ENCODE measurements at places on chromosomes 11 and 22.
A peak's percentile ranks its signal among the peaks of the same experiment; 100 is the strongest.

DNA sequence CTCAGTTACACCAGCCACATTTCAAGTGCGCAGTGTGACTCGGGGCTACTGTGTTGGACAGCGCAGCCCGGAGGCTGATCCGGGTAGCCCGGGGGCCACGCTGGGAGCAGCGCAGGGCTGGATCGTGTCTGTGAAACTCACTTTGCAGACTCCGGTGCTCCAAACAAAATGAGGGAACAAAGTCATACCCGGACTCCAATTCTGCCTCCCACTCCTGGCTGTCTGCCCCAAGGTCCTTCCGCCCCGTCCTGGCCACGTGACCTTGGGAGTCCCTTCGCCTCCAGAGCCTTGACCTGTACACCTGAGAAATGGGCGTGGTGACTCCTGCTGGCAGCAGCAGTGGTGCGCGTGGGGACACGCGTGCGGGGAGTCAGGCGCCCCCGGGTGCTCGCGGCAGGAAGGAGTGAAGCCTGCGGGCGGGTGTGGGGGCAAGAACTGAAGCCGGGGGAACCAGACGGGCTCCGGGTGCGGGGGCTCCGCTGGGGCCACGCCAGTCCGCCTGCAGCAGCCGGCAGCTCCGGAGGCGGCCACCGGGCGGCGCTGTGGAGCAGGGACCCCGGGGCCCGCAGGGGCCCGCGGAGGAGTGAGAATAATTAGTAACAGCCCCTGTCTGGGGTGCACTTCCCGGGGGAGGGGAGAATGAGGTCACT lies 42.4 kb downstream of the KCNJ4 start:
- peak; percentile 58 for DNase-seq

- DNase-seq: no peak
Observed at GRCh38 chr11:128497061-128497775, 90.1 kb downstream of the ETS1 start.

DNA sequence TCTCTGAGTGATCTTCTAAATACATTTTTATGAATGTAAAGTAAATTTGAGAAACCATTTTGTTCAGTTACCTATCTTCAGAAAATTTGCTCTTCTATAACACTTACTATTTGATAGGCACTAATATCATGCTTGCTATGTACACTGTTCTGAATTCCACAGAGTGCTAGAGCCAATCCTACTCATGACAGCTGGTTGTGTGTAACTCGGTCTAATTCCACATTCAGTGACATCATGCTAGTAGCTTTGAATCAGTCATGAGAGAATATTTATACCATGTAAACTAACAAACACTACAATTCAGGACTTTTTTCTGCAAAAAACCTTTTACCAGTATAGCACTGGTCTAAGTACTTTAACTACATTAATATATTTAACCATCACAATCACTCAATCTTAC lies 902.9 kb downstream of the DLG2 start:
- DNase-seq: no peak

DNA sequence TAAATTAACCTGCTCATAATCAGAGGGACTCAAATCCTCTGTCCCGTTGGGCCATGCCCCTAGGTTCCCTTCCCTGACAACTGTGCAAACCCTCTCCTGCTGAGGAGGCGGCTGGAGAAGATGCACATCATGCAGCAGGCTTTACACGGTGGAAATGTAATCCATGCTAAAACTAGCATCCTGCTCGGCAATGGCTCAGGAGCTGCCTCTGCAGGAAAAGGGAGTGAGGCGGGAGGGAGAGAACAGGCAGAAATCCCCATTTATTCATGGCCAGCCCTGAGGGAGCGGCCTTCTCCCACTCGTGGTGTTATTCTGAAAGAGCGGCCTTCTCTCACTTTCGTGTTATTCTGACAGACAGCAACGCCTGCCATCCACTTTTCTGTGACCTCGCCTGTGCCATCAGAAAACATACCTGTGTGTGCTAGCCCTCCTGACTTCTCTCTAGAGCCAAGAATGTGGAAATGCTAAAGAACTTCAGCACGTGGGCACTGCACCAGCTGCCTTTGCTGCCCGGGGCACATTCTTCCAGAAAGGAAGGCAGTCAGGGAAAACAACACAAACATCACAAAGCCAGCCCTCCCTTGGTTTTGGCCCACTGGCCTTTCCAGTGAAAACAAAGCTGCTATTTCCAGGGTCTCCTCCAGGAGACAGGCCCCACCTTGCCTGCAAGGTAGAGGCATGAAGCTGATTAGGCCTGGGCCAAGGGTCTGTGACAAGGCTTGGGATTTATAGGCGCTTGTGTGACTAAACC lies 62.9 kb upstream of the BID start:
- no peak for DNase-seq

DNA sequence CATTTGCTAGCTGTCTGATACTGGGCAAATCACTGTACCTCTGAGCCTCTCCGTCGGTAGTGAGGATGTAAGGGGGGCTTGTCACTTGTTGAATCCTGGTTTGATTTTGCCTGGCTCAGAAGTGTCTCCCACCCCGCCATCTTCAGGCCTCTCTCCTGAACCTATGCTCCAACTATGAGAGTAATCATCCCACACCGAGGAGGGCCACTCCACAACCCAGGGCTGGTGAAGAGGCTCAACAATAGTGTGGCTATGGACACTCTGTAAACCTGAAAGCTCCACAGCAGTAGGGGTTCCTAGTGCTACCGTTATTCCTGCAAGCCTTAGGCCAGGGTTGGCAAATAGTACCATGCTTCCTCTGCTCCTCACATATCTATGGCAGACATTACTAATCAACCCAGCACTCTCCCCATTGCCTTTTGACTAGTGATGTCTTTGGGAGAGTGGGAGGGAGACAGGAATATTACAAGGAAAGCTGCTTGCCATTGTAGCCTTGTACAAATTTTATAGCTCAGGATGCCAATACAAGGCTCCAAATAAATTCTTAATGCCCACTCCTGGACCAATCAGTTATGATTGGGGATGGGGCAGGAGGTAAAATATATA lies 134.0 kb upstream of the TEAD1 start:
- DNase-seq: no peak

- no peak for DNase-seq
Observed at GRCh38 chr11:122157653-122158161, 41.7 kb upstream of the BLID start.

- no peak for DNase-seq
Observed at GRCh38 chr11:1967641-1968225, 20.6 kb downstream of the MRPL23 start.

GRCh38 chr11:5691964-5692361 lies 2.4 kb downstream of the TRIM22 start:
- no peak for DNase-seq

GRCh38 chr11:129440028-129440713 lies 64.5 kb downstream of the BARX2 start:
- DNase-seq: no peak

DNA sequence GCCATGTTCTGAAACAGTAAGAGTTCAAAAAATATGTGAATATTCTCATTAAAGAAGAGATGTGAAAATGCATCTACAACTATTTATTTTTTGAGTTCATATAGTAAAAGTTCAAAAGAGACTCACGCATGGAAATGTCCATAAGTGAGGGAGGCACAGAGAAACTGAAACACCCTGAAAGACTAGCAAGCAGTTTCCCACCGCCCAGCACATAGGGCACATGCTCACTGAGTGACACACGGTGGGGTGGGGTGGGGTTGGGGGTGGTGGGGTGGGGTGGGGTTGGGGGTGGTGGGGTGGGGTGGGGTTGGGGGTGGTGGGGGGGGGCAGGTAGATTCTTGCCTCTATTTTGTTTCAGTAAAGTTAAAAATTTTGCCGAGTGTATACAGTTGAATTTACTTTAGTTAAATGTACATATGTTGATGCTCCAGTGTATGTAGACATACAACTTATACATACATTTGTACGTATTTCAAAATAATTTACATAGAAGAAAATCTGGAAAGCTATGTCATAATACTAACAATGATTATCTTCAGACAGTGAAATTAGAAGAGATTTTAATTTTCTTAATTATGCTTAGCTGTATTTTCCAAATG lies 6.3 kb downstream of the CCDC34 start:
- DNase-seq: no peak

- no peak for DNase-seq
Observed at GRCh38 chr11:130413405-130414106, 14.9 kb downstream of the ADAMTS8 start.

DNA sequence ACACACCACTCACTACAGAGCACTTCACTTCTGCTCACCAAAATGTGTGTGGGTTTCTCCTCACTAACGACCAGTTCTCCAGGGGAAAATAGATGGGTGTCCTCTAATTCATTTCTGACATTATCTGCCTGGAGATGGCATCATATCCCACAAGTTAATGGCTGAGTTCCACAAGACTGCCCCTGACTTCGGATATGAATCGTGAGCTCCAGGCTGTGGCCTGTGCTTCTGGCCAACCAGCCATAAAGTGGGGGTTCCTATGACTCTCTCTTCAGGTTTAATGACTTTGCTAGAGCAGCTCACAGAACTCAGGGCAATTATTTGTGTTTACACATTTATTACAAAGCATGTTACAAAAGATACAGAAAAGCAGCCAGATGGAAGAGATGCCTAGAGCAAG lies 113.0 kb upstream of the SYT13 start:
- no peak for DNase-seq

DNA sequence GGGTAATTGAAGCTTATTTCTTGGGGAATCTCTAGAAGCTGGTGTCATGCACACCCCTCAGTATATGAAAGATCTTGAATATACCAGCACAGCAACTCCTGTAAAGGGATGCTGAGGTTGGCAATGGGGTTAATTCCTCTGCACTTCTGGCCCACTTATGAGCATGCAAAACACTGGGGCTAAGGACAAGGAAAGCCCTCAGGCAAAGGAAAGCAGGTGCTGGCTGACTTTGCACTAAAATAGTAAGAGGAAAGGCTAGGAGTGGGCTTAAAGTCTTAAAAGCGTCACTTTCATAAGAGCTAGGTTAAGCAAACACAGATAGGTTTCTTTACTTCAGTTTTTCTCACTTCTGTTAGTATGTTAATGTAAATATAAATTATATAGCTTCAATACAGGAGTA lies 572.6 kb upstream of the LUZP2 start:
- DNase-seq: no peak

DNA sequence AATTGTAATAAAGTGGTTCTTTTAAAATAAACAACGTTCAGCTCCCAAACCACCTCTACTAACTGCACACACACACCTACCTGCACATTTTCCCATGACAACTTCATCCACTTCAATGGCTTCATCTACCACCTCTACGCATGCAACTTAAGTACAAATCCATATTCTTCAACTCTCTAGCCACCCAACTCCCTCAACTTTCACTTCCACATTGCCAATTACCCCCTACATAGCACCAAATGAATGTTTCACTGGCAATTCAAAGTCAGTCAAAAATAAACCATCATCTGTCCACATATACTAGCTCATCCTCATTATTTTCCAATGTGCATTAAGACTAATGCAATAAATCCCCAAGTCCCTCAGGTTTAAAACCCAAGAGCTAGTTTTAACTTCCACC lies 50.7 kb upstream of the ARHGAP32 start:
- no peak for DNase-seq

- DNase-seq: no peak
Observed at GRCh38 chr11:64245401-64245796, 1.3 kb downstream of the PPP1R14B start.

DNA sequence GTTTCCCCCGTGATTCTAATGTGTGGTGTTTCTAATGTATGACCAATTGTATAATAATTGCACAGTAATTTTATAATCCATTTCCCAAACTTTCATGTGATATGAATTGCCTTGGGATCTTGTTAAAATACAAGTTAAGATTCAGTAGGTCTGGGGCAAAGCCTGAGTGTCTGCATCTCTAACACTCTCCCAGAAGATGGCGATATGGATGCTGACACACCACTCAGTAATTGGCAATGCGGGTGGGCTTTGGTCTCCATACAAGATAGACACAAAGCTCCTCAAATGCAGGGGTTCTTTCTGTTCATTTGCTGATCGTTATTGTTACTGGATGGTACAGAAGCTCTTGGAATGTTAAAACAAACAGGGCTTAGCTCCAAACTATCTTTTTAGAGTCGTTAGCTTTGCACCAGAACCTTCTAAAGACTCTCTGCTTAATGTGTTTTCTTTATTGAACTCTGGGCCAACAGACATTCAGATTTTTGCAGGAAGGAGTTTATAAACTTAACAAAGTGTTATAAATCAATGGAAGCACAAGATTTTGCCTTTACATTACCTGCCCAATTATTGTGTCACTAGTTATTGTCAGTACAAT lies 45.4 kb upstream of the ANO3 start:
- DNase-seq: no peak

DNA sequence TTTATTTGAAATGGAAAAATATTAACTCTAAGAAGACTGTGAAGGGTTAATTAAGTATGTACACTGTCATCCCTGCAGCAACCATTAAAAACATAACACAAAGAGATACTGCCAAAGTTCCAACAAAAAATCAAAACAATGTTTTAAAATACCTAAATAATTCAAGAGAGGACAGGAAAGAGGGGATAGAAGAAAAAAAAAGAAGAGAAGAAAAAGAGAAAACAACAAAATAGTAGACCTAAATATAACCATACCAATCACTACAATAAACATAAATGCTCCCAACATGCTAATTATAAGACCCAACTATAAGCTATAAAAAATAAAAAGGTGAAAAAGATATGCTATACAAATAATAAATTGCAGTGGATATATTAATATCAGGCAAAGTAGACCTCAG lies 20.1 kb downstream of the GNB1L start:
- DNase-seq: no peak

DNA sequence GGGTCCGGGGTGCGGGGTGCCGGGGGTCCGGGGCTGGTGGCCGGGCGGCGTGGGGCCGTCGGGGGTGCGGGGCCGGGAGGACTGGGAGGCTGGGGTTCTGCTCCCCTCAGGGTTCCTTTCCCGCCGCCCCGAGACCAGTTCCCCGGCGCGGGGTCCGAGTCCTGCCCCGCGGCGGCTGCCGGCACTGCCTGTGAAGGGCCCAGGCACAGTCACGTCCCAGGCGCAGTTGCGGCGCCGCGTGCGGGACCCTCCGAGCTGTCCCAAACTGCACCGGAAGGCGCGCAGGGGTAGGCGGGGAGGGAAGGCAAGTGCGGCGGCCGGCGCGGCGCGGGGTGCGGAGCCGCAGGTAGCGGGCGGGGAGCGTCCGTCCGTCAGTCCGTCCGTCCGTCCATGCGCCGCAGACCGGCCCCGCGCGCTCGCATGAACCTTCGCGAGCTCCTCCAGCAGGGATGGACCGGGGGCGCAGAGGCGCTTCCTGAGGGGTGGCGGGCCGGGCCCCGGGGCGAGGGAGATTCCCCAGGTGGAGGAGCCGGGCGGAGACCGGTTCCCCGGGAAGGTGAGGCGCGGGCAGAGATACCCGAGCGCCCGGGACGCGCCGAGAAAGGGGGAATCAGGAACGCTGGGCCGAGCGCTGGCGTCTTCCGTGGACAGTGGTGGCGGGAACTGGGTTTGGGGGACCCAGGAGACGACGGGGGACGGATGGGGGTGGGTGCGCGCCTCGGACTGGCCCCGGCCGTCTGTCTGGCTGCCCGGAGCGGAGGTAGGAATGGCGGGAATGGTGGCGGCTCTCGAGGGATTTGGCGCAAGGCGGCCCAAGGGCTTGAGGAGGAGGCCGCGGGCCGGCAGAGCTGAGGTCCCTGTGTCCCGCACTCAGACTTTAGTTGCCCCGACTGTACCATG lies 3.1 kb upstream of the ADORA2A start:
- peak; percentile 53 for DNase-seq

- DNase-seq: peak; percentile 11
Observed at GRCh38 chr11:108871152-108871551, 206.3 kb downstream of the DDX10 start.

- no peak for DNase-seq
Observed at GRCh38 chr11:36229091-36229705, 60.0 kb downstream of the COMMD9 start.
